Left cardiac atrium (tissue), 4 donors: ENCODE measurements at places on chromosomes 4 and X. TPM values are rescaled to one million over a fixed set of nuclear protein-coding genes. Genes with fewer than 3 reads are reported as not detected.

DNA sequence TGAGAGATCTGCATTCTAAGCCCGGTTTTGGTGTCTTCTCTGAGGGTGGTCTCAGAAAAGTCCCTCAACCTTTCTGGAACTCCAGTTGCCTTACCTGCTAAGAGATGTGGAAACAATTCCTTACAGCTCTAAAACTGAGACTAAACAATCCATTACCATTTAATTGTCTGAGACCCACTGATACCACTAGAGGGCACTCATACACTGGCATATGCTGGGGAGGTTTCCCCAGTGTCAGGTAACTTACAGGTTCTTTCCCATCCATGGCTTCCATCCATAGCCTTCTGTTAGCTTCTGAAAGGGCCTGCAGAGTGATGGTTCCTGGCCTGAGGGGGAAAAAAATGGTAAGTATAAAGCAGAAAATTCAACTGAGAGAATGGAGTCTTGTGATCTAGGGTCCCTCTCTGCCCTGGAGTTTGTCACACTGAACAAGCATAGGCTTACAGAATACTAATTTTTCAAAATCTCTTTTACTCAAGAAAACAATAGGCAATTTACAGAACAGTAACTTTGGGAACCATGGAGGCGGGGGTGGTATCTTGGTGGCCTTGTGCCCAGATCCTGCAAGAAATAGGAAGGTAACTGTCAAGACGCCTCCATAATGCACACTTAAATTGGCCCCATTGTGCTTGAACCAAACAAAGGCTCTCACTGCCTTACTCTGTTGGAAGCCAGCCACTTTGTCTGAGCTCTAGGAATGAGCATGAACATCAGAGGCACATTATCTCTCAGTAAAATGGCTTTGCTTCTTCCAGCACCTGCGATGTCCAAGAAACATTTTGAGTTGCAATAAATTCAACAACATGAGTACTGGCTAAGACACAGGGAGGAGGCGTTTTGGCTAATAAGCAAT, 236.1 kb downstream of the OPHN1 start:
- no peak for DNase-seq

DNA sequence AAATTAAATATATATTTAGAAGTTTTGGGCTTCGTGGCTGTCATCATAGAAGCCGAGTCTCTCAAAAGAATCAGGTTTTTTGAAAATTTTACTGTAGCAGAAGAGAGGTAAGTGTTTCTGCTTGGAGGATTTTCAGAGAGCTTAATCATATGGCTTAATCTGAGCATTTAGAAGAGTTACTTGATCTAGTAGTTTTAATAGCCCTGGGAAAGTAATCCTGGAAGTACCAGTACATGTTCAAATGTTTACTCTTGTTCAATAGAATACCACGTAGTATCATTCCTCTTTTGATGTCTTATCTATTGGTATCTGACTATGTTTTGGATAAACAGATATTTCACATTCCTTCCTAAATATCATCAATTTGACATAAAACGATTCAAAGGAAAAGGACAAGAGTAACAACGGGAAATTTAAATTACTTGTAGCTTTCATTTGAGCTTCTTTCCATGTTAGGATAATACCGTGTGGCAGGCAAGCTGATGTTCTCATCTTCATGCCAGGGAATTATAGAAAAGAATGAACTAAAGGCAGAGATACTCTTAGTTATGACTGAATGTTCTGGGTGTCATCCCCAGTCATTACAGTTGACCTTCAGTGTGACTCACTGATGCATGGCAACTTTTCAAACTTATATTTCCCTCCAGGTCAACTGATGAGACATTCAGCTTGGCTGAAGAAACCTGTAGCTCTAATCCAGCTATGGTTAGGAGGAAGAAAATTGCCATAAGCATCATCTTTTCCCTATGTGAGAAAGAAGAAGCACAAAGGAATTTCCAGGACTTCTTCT, 89.8 kb downstream of the FNIP2 start:
- no peak for DNase-seq

- no peak for DNase-seq
Measured at GRCh38 chrX:120477453-120477852, 8.4 kb upstream of the LAMP2 start.

DNA sequence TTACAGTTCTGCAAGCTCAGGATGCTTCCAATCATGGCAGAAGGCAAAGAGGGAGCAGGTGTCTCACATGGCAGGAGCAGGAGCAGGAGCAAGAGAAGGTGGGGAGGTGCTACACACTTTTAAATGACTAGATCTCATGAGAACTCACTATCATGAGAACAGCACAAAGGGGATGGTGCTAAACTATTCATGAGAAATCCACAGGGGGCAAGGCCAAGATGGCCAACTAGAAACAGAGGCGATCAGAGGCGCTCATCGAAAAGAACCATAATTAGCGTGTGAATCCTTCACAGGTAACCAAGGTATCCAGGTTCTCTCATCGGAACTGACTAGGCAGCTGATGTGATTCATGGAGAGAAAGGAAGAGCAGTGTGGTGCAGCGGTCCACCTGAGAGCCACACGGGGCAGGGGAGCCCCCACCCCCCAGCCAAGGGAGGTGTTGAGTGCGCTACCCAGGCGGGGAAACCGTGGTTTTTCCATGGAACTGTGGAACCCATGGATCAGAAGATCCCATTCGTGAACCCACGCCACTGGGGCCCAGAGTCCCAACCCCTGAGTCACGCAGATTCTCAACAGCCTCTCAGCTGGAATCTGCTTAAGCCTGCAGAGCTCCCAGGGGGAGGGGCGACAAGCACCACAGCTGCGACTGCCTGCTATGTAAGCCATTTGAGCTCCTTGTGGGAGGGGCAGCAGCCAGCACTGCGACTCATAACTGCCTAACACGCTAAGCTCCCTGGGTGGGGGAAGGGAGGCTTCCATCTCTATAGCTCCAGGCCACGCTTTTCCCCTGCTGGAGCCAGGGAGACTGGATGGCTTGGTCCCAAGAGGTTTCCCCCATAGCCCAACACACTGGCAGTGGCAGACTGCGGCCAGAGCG, 46.7 kb downstream of the FGF16 start:
- DNase-seq, result no peak

GRCh38 chr4:99832321-99832720, 15.7 kb downstream of the DAPP1 start:
- no peak for DNase-seq

GRCh38 chr4:61520166-61520565, 320.0 kb downstream of the ADGRL3 start:
- no peak for DNase-seq

- DNase-seq, result no peak
Measured at GRCh38 chrX:71615056-71615455, 3.3 kb downstream of the CXCR3 start.

GRCh38 chr4:1807332-1807777, 14.3 kb downstream of the FGFR3 start:
- DNase-seq, result no peak

- no peak for DNase-seq
Measured at GRCh38 chr4:6869944-6870343, 39.7 kb upstream of the TBC1D14 start.

- no peak for DNase-seq
Measured at GRCh38 chrX:153336121-153336894, 2.4 kb downstream of the ZNF275 start.

DNA sequence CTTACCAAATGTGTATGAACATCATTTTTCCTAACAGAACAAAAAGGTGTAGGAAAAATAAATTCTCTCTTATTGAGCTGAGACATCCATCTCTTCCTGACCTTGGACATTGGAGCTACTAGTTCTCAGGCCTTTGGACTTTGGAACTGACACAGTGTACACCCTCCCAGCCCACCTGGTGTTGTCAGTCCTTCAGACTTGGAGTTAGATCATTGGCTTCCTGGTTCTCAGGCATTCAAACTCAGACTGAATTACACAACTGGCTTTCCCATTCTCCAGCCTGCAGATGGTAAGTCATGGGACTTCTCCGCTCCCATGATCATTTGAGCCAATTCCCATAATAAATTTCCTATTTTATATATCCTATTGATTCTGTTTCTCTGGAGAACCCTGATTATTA, 84.8 kb upstream of the EDNRA start:
- no peak for DNase-seq

- DNase-seq, result no peak
Measured at GRCh38 chr4:145845118-145845517, 93.5 kb downstream of the ZNF827 start.

DNA sequence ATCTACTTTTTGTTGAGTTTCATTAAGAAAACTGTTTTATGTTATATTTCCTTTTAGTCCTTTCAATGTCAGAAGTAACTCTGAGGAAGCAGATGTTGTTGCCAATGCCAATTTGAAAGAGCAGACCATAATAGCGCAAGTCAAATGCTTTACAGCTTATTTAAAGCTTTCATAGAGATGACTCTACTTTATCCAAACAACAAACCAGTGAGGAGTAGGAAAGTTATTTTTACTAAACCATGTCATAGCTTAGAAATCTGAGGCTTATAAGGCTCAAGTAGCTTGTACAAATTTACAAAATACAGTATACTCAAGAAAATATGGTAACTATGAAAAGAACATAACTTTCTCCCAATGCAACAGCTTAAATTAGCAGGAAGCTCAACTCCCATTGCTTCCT, 40.1 kb upstream of the SPOCK3 start:
- no peak for DNase-seq

SPP1 gene
- 11.5 TPM for total RNA-seq

RAB40A gene
- total RNA-seq, result 0.18 TPM

ARR3 gene
- not detected for total RNA-seq

IL2RG gene
- total RNA-seq, result 2.6 TPM

SLC25A43 gene
- 8.0 TPM for total RNA-seq
